ENCODE measurements at places on chromosomes 1 and 21. TPM values are rescaled to one million over a fixed set of nuclear protein-coding genes. Genes with fewer than 3 reads are reported as not detected.

RIPPLY3 gene
- polyA plus RNA-seq, result 0.07 TPM

- no peak for DNase-seq
Observed at GRCh38 chr1:24110642-24111261, 1.2 kb downstream of the MYOM3 start.

IL20 gene
- polyA plus RNA-seq, result not detected

GRCh38 chr21:14040386-14040785, 170.4 kb downstream of the LIPI start:
- DNase-seq, result no peak

GRCh38 chr1:183918589-183918988, 113.7 kb downstream of the RGL1 start:
- DNase-seq, result no peak

All from IMR-90 (cell line).